WERI-Rb-1 (cell line): ENCODE measurements at places on chromosomes 7 and 10.

GRCh38 chr7:56188823-56189346, 72.7 kb upstream of the NUPR2 start:
- no peak for DNase-seq

DNA sequence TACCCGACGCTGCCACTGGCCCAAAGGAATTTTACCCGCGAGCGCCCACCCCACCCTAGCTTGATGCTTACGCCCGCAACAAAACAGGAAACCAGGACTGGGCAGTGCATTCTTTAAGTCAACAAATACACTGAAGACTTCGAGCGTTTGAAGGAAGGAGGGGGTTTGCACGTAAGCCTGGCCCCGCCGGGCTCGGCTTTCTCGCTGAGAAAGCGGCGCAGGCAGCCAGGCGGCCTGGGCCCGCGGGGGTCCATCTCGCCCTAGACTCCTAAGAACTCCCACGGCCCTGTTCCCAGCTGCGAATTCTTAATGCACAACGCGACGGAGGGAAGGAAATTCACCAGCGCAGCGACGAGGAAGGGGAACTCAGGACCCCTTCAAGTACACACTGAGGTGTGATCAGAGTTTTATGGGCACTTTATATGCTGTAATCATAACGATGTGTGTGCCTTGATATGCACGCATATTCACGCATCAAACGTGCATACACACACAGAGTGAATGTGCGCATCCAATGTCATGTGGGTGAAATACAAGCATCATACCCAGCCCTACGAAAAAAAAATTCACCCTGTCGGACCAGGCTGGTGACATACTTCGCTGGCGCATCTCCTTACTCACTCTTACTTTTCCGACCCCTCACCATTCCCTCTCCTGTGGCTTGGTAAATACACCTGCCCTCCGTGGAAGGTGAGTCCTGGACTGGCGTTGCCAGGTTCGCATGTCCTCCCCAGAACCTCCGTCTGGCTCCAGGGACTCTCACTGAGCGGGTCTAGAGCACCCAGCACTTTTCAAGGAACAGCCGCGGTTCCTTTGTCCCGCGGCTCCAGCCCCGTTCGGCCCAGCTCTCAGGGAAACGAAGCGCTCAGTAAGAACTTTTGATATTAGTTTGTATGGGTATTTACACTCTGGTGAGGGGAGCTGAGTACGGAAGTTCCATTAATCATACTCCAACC, 5.7 kb upstream of the HOXA13 start:
- no peak for DNase-seq

- no peak for DNase-seq
Observed at GRCh38 chr7:135181261-135181928, 10.9 kb upstream of the CYREN start.

DNA sequence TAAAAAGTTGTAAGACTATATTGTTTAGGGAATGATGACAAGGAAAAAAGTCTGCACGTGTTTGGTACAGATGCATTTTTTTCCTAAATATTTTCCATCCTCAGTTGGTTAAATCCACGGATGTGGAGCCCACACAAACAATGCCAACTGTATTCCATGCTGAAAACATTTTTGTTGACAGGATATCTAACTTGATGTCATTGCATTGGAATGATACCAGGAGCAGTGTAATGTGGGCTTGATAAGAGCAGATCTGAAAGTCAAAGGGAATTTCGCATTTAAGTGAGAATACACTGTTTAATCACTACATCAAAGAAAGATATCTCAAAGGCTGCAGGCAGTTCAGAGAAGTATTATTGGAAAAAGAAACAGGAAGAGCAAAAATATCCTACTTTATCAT, 49.5 kb upstream of the TMEM140 start:
- DNase-seq: no peak

GRCh38 chr10:67878133-67878532, 6.3 kb upstream of the SIRT1 start:
- no peak for DNase-seq

GRCh38 chr7:47978790-47979144, 648 bp downstream of the HUS1 start:
- no peak for DNase-seq

- no peak for DNase-seq
Observed at GRCh38 chr10:95877881-95878280, 29.9 kb upstream of the CC2D2B start.

DNA sequence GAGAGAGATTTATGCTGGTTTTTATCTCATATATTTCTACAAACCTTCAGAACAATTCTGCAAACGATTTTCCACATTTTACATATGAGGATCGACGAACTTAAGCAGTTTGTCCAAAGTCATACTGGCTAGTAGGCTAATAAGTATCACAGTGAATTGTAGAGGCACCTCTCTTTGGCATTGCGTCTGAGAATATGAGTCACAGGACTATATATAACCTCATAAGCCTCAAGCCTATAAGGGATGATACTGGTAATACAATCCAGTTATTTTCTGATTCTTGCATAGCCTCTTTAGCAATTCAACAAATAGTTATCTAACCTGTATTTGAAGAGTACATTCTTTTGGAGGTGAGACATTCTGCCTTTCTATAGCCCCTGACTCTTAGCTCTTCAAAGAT, 129.8 kb downstream of the GPR158 start:
- no peak for DNase-seq

DNA sequence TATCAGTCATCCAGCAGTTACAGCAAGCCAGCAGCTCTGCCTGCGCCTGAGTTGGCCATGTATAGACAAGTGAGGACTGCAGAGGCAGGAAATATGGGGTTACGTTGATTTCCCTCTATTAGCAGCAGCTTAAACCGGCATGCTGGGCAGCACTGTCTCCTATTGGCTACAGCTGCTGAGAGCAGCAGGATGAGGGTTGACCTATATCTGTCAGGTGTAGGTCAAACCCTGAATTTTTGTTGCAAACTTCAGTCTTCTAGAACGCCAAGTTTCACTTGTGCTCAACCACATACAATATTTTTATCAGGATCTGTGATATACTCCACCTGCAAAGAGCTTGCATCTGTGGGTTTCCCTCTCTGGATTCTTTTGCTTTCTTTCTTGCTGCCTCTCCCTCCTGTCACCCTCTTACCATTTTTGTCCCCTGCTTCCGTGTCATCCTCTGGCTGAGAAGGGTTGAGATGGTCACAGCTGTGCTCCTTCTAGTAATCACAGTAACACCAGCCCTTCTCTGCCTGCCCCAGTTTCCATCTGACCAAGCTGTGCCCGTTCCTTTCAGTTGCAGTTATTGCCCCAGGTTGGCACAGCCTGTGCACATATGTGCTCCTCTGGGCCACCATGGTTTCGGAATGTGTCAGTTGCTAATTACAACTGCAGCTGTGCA, 23.8 kb upstream of the GLCCI1 start:
- DNase-seq: peak; percentile 17

- no peak for DNase-seq
Observed at GRCh38 chr10:62022830-62023229, 121.3 kb downstream of the ARID5B start.

DNA sequence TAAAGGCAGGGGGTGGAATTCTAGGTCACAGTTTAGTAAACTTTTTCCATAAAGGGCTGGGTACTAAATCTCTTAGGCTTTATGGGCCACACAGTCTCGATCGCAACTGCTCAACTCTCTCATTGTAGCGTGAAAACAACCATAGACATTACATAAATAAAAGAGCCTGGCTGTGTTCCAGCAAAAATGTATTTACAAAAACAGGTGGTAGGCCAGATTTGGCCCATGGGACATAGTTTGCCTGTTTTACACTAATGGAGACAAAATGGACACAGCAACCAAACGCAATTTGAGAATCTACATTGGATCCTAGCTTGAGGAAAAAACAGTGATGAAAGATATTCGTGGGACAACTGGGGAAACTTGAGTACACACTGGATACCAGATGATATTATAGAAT, 23.2 kb upstream of the MALSU1 start:
- no peak for DNase-seq

DNA sequence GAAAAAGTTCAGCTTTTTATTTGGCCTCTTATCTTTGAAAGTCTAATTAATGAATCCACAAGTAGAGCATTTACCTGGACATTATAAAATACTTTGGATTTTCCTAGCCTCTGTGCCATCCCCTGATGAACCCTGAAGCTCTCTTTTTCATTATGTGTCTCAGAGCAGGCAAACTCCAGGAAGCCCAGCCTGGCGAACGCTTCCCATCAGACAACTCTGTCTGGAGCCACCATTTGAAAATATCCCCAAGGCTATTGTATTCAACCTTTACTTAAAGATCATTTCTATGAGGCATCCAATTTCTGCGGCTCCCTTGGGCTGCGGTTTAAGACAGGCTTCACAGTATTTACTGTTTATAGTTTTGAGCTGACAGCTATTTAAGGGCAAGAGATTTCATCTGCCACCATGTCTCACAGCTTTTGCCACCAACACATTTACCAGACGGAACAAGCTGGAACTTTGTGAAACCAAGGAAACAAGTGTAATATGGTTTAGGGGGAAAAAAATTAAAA, 257.2 kb upstream of the GLI3 start:
- no peak for DNase-seq

DNA sequence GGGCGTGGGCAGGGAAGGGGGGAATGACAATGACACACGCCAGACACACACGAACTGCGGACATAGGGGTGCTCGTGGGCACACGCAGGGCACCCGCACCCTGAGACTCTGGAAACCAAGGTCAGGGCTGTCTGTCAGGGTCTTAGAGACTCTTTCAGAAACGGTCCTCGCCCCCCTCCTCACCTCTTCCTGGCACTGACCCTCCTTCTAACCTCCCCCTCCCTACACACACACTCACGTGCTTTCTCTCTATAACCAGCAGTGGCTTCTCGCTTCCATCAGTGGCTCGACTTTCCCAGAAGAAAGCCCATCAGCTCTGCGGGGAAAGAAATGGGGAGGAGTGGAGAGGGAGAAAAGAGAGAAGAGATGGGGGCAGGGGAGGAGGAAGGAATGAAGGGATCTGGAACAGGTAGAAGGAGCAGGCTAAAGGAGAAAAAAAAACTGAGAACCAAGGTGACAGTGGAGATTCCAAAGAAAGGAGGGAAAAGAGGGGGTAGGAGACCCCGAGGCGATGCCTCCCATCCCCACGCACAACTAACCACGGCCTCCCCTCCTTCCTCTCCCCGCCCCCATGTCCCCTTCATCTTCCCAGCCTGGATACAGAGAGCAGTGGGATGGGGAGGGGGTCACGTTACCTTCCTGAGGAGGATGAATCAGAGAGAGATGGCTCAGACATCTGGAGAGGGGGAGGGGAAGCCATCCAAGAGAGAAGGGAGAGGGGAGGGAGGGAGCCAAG, 1.7 kb upstream of the VGF start:
- peak; percentile 48 for DNase-seq

- DNase-seq: no peak
Observed at GRCh38 chr10:69344591-69345252, 66.4 kb downstream of the HK1 start.

DNA sequence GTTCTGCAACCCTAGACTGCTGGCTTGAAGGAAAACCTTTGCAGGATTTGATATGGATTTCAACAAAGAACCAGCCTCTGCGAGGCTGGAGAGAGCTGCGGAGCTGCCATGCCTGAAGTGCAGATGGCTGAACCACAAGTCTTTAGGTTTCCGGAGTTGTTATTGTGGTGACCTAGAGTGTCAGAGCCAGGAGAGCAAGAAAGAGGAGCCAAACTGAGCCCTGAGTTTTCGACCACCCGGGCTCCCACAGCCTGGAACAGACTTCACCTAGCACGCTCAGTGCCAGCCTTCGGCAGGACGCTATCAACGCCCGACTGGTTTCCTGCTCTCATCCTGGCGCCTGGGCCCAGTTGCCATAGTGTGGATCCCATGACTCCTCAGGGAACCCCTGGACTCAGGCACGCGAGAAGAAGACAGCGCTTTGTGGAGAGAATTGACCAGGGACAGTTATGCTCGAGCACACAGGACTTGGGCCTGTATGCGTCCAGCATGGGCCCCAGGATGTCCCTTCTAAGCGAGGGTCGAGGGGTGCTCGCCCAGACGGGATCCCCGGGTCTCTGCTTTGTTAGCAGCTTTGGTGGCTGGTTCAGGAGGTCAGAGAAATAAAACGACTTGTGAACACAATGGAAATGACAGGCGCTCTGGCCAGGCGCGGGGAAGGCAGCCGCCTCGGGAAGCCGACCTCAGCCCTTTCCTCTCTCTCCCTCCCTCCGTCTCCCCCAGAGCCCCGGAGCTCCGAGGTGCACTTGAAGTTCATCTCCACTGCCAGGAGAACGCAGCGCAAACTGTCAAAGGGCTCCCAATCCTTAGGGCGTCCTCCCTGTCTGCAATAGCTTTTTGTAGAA, 1.8 kb upstream of the GAD2 start:
- no peak for DNase-seq

GRCh38 chr10:4050061-4050460, 265.1 kb upstream of the KLF6 start:
- no peak for DNase-seq

DNA sequence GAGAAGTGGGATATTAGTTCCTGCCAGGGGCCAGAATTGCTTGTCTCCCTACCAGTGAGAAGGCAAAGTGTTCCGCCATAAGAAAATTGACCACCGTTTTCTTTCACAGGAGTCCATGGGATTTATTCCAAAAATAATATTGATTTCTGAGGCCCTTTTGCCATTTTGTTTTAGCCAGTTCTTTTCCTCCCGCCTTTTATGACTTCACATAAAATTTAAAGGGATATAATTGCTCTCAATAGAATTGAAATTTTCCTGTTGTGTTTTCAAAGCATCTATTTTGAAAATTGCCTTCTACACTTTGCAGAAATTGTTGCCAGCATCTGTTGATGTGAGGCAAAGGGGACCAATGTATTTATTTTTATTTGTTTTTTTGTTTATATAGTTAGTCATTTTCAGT, 53.6 kb downstream of the PLCE1 start:
- DNase-seq: no peak

DNA sequence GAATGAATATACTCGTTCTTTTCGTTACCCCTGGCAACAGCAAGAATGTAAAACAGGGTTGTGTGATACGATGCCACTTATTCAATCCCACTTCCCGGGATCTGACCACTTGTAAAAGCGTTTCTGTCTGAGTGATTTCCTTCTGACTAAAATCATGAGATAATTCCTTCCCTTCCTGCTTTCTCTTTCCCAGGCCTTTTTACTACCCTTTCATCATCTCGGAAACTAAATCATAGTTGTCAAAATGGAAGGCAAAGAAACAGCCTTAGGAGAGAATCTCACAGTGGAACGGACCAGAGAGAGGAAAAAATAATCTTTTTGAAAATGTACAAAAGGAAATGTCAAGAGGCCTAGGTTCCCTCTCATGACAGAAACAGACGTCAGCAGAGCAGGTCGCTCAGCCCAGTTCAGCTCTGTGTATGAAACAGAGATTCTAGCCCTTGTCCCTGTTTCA, 29.8 kb downstream of the DIP2C start:
- DNase-seq: no peak

GRCh38 chr10:1166101-1166827, 110.1 kb downstream of the WDR37 start:
- DNase-seq: no peak

- DNase-seq: no peak
Observed at GRCh38 chr7:131431289-131431688, 103.6 kb downstream of the MKLN1 start.

GRCh38 chr10:9643782-9644181, 1373.9 kb upstream of the CELF2 start:
- DNase-seq: no peak

DNA sequence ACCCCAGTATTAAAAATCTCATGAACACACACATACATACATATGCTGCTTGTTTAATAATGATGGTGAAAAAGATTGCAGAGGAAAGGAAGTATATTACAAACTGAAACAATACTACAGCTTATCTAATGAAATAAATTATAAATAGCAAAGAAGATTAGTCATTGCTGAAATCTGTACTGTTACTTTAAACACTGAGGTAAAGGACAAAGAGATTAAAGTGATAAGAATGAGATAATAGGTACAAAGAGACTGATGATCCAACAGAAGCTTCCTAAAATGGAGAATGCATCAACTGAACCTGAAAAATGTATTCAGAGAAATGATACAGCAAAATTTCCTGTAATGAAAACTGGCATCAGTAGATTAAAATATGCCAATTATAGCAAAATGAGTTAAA, 91.5 kb upstream of the KCND2 start:
- no peak for DNase-seq
